ENCODE measurements at places on chromosomes 5 and 9.

- no peak for DNase-seq
These were observed 127.1 kb upstream of the COL5A1 start for GRCh38 chr9:134514503-134514902.

DNA sequence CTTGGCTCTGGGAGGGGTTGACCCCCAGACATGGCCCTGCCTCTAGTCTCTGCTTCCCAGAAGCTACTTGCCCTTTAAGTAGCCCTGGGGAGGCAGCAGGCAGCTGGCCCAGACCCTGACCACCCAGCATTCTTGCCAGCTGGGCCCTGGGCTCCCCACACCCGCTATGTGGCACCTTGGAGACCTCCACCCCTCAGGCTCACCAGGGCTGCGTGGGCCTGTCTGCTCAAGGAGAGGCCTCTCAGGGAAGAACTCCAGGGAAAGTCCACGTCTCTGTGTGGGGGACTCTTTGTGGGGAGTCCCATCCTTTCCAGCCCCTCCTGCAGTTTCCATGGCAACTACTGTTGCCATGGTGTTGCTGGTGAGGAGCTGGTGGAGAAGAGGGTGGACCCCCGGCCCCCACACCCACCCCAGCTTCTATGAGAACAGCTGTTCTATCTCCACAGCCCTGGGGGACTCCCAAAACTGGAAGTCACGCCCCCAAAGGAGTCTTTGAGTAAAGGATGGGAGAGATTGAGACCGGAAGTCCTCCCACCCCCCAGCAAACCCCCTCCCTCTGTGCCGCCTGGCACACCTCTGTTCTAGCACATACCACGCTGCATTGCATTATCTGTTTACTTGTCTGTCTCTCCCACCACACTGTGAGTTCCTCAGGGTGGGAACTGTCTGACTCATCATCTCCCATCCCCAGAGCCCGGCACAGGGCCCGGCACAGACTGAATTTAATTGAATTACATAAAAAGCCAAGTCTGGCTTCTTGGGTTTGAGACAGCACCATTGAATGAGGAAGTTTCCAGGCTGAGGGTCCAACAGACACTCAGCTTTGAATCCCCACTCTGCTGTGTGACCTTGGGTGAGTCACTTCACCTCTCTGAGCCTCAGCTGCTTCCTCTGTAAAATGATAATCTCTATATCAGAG, 12.6 kb downstream of the DNM1 start:
- DNase-seq, result peak; percentile 68

- no peak for DNase-seq
These were observed 995.8 kb upstream of the ACO1 start for GRCh38 chr9:31388660-31389059.

- DNase-seq, result no peak
These were observed 2.1 kb upstream of the HSPA4 start for GRCh38 chr5:133049726-133050048.

- DNase-seq, result no peak
These were observed 110.5 kb upstream of the CD180 start for GRCh38 chr5:67306965-67307607.

- DNase-seq, result no peak
These were observed 781 bp downstream of the FOXD1 start for GRCh38 chr5:73447530-73448462.

- no peak for DNase-seq
These were observed 63.6 kb downstream of the PIP5K1B start for GRCh38 chr9:68768619-68769018.

GRCh38 chr9:2823227-2823626, 20.7 kb downstream of the PUM3 start:
- no peak for DNase-seq

DNA sequence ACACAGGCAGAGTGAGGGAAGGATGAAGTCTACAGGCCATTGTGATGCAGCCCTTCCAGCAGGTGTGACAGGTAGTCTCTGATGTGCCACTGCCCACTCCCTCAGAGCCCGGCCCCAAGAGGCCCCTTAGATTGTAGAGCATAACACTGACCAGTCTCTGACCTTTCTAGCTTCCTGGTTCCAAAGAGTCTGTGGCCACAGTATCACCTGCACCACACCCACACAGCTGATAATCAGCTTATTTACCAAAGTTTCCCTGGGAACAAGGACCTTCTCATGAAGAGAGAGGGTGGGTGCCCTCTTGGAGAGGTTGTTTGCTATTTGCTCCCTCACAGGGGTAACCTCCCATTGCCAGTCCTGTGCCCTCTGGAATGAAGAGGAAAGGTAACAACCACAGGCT, 11.0 kb upstream of the ACER2 start:
- no peak for DNase-seq

DNA sequence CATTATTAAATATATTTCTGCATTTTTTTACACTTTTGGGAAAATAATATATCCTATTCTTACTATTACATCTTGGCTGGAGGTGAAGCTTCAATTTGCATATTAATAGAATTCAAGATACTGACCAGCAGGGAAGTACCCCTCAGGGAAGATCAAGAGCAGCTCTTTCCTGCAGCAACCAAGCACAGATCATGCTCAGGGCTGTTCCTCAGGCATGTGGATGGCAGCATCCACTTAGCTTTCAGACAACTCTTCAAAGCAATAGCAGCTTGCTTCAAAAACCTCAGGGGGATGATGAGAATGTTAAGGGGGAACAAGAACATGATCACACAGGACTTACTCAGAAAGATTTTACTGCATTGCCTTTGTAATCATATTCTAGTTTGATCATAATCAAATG, 731.8 kb downstream of the SEMA5A start:
- no peak for DNase-seq

DNA sequence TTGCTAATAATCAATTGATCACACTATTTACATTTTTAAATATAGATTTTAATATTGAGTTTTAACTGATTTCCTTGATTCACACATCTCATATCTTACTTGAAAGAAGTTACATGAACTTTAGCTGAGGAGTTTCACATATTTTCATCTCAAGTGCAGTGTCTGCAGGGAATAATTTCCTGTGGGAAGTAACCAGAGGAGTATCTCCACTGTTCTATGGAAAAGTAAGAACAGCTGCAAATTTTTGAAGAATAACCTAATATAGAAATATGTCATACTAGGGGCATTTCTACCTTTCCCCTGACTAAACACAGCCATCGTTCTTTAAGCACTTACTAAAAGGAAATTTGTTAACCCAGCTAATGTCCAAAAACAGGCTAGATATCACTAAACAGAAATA, 546.4 kb downstream of the EFNA5 start:
- DNase-seq, result no peak

- no peak for DNase-seq
These were observed 135.3 kb upstream of the RPS23 start for GRCh38 chr5:82413302-82414040.

GRCh38 chr5:175822225-175822624, 49.2 kb upstream of the CPLX2 start:
- DNase-seq, result no peak

DNA sequence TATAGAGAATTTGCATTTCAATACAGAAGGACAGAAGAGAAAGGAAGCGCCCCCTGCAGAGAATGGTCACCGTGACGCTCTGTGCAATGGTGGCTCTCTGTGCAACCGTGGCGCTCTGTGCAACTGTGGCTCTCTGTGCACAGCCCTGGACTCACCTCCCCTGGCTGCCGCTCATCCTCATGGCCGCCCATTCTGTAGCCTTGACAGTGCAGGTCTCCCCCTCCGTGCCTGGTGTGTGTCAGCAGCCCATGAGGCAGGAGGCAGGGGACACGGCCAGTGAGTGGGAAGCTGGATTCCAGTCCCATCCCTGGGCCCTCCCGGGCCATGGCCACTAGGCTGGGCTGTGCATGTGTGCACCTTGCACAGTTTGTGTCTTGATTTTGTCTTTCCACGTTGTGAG, 12.0 kb downstream of the EXOC3 start:
- DNase-seq, result no peak

GRCh38 chr5:169024421-169024820, 276.5 kb downstream of the SLIT3 start:
- no peak for DNase-seq

DNA sequence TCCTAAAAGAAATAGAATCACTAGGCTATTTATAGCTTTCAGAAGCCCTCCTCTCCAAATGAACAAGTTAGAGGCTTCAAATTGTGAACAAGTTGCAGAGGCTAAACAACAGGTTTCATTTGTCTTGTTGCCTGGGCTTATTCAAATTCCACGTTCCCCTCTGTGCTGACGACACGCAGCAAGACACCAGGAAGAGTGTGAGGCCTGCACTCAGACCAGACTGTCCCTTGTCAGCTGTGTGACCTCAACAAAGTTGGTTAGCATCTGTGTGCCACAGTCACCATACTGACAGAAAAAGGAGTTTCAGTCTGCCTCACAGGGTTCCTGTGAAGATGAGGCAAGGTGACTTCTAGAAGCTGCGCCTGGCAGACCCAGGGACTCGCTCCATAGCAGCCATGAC, 22.1 kb upstream of the GABBR2 start:
- DNase-seq, result no peak

DNA sequence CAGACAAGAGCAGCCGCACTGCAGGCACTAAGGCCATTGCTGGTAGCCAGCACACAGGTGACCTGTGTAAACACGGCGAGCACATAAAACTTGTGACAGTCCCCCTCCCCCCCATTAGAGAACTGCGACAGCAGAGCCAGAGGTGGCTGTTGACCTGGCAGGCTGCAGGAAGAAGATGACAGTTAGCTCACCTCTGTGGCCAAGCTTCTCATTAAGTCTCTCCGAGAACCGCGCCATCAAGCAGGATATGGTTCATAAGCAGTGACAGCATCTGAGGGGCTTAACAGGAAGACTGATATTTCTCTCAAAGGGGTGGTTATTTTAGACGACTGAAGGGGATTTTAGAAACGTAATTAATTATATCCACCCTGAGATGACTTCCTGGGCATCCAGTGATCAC, 5.2 kb downstream of the SURF4 start:
- DNase-seq, result no peak

GRCh38 chr5:173233347-173234128, 1.5 kb downstream of the NKX2-5 start:
- no peak for DNase-seq

- DNase-seq, result no peak
These were observed at the start of gene PCDHGA3 for GRCh38 chr5:141343242-141343952. PCDHGA3 (plus strand) TSS chr5:141343829; CDS start chr5:141344034, 205 bp downstream.

DNA sequence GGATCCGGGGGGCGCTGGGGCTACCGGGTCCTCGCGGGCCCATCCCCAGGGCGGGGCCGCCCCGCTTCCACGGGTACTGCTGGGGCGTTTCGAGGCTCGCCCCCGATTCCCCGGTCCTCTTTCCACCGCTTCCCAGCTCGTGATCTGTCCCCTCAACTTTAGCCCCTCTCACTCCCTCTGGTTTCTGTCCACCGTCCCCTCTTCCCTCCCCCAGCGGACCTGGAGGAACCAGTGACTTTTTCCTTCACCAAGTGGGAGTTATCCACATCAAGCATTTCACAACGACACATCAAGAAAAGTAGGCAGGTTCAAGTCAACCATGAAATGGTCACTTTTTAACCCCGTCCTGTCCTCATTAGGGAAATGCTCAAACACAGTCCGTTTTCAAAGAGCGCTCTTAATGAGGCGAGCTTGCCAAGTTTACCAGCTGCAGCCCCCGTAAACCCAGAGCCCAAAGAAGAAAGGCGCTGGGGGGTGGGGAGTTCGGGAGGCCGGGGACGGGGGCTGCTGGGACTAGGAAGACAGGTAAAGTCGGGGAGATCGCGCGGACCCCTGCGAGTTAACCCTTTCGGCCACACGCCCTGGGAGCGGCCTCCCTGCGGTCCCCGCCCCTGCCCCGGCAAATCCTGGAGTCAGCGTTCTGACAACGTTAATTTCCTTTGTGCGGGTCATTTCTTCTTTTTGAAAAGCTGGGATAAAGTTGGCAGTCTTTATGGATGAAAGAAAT, 2.1 kb upstream of the NFIB start:
- peak; percentile 20 for DNase-seq

DNA sequence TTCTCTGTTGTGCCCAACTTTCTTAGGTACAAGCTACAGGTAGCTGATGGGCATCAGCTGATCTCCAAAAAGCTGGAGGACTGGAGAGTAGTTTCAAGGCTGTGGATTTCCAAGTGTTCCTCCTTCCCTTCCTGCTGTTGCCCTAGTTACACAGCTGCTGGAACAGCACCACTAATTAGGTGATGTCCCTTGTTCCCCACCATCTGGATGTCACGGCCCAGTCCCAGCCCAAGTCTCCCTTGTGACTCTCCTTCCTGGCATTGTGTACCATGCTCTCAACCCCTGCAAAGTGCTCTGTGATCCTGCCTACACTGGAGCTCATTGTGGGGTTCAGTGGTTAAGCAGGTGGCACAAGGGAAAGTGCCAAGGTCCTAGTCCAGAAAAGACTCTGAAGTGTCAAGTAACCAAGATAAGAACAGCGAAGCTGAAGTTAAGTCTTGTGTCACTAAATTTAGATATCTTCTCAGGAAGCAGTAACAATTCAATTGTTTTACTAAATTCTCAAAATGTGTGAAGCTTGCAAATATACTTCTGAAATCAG, 604.5 kb downstream of the ISL1 start:
- DNase-seq, result no peak
